ENCODE measurements at places on chromosomes 1 and 21. TPM values are rescaled to one million over a fixed set of nuclear protein-coding genes. Genes with fewer than 3 reads are reported as not detected.

DNA sequence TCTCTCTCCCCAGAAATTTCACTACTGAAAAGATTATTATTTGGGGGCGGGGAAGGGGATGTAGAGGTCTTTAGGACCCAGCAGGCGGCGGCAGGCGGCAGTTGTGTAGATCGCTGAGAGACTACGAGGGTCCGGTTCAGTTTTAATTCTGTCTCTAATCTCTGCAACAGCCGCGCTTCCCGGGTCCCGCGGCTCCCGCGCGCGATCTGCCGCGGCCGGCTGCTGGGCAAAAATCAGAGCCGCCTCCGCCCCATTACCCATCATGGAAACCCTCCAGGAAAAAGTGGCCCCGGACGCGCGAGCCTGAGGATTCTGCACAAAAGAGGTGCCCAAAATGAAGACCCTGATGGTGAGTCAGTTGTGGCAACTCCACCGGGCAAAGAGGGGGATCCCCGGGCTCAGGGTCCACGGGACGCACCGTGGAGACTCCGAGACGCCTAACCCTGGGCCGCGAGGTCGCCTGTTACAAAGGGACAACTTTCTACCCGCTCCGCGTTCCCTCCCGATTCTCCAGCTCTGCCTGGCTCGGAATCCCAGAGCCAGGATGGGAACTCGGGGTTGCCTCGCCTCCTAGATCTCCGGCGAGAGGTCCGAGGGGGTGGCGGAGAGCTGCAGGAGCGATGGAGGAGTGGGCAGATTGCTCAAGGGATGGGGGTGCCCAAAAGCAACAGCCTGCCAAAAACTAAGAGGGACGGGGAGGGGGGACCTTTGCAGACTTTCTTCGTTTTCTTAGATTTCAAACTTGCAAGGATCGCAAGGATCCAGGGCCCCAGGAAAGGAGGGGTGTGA is at the start of gene ST6GALNAC5:
TSS of gene ST6GALNAC5 (plus strand) at position 139 of the 789 bp plus-strand sequence.
- no peaks in the 10 kb centered on the region for H3K36me3 ChIP-seq
- H3K27me3 ChIP-seq, result peaks cover 4% of the 10 kb centered on the region
- peak within 1 kb of the TSS; percentile 54 for H3K4me3 ChIP-seq
- DNase-seq, result peak; percentile 47

Gene EFNA3
- 1.8 TPM for polyA plus RNA-seq

DNA sequence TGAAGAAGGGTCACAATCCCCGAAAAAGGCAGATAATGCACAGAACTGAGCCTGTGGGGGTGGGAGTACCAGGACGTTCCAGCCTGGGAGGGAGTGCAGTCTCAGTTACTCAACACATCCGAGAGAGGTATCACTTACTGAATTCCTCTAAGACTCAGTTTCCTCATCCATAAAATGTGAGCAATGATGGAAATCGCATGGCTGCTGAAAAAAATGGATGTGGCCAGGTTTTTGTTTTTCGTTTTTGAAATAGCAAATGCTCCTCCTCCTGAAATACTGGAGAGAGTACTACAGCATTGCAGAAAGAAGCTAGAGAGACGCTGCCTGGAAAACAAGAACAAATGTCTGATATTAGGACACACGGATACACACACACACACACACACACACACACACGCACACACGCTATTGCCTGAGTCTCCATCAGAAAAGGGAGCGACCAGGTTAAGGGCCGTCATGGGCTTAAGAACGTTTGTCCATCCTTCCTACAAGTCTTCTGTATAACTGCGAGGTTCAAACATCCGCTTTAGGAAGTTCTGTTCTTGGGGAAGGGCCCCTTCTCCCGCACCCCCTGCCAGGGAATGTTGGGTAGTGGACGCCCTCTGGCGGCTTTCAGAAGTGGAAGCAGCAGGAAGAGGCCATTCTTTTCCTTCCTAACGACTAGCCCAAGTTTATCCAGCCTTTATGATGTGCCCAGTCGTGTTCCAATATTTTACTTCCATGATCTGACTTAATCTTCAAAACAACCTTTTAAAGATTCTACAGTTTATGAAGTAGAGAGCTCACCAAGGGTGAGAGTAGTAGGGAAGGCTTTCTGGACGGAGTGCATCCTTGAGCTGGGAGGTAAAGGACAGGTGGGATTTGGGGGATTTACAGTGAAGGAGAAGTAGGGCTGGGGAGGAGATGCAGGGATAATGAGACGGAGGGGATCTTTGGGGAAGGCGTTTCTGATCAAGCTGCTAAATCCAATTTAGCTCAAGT is 699 bp upstream of the NES start:
- peaks cover 8% of the 10 kb centered on the region for H3K4me1 ChIP-seq
- DNase-seq, result peak; percentile 90
- peaks cover 2% of the 10 kb centered on the region for H3K36me3 ChIP-seq
- H3K27me3 ChIP-seq, result no peaks in the 10 kb centered on the region
- peak overlapping the region; percentile 19 for H3K4me3 ChIP-seq
- peak overlapping the region; percentile 75 for H3K27ac ChIP-seq

GRCh38 chr1:221776495-221777301 is 34.8 kb upstream of the DUSP10 start:
- no peak overlapping the region for H3K4me3 ChIP-seq
- no peaks in the 10 kb centered on the region for H3K36me3 ChIP-seq
- H3K4me1 ChIP-seq, result peaks cover 2% of the 10 kb centered on the region
- no peak overlapping the region for H3K27ac ChIP-seq
- H3K27me3 ChIP-seq, result no peaks in the 10 kb centered on the region

Gene FMOD
- polyA plus RNA-seq, result 16.5 TPM

Gene PHGDH
- 33.2 TPM for polyA plus RNA-seq

- no peak overlapping the region for H3K4me3 ChIP-seq
- no peaks in the 10 kb centered on the region for H3K4me1 ChIP-seq
- H3K36me3 ChIP-seq, result no peaks in the 10 kb centered on the region
Measured at GRCh38 chr1:52554756-52555155, 1.9 kb upstream of the TUT4 start.
